T-helper 2 cell (primary cell): ENCODE measurements at places on chromosomes 7 and 10.

DNA sequence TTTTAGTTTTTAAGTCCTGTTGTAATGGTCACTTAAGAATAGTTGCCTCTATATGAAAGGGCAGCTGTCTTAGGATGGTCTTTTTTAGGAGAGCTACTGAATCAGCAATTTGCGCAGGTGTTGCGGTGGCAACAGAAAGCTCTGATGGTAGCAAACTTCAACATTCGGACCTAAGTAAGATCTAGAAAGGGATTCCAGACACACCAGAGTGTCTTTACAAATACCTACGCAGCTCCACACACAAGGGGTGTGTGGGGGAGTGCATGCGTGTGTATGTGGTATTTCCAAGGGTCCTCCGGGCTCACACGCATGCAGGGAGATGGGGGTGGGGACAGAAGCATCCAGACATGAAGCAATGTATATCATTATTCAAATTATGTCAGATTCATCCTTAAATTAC, 438.6 kb upstream of the MGMT start:
- no peak for DNase-seq

DNA sequence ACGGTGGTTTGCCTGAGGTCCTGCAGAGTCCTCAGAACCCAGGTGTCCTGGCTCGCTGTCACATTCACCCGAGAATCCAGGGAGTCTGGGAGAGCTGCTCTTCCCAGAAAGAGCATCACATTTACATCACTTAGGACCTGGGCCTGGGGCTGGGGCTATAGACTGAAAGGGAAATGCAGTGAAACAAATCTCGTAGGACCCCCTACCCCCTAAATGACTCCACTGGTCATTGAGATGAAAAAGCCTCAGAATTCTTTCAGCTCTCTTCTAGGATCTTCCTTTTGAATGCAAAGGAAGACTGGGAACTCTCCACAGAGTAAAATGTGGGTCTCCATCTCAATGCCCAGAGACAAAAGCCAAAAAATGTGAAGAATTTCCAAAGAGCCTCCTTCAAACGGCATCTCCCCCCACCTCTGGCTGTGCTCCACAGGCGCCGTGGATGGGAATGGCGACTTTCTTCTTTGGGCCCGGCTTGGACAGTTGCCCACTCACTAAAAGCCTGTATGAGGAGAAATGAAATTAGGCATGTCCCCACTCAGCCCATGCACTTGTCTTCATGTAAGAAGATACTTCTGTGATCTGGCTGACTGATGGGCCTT, 49.0 kb upstream of the PODXL start:
- DNase-seq: no peak

GRCh38 chr7:47271749-47272148, 310.2 kb downstream of the TNS3 start:
- no peak for DNase-seq

- DNase-seq: no peak
These were observed 150.1 kb upstream of the KLF6 start for GRCh38 chr10:3935141-3935540.

GRCh38 chr7:1223196-1223981, 9.3 kb upstream of the UNCX start:
- no peak for DNase-seq
